Activated T-helper 1 cell treated with anti-CD3 and anti-CD28 coated beads, Interleukin-2, amount 50 U/mL, for 16 hours (primary cell): ENCODE measurements at places on chromosomes 11 and 22.

GRCh38 chr11:67400942-67401494 is 640 bp downstream of the PPP1CA start:
- DNase-seq: no peak

DNA sequence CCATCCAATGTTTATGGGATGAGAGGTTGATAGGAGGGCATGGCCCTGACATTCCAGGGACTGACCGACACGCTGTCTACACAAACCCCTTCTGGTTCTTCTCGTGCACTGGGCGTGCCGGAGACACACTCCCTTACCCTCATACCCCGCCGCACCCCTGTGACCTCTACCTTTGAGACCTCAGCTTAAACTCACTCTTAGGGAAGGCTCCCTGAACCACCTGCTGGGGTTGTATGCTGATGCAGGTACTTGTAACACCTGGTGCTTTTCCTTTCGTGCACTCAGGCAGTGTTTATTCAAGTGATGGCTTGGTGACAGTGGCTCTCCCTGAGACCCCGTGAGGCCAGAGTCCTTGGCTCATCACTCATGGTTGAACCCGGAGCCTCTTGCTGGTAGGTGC is 12.0 kb downstream of the PPARA start:
- DNase-seq: no peak

DNA sequence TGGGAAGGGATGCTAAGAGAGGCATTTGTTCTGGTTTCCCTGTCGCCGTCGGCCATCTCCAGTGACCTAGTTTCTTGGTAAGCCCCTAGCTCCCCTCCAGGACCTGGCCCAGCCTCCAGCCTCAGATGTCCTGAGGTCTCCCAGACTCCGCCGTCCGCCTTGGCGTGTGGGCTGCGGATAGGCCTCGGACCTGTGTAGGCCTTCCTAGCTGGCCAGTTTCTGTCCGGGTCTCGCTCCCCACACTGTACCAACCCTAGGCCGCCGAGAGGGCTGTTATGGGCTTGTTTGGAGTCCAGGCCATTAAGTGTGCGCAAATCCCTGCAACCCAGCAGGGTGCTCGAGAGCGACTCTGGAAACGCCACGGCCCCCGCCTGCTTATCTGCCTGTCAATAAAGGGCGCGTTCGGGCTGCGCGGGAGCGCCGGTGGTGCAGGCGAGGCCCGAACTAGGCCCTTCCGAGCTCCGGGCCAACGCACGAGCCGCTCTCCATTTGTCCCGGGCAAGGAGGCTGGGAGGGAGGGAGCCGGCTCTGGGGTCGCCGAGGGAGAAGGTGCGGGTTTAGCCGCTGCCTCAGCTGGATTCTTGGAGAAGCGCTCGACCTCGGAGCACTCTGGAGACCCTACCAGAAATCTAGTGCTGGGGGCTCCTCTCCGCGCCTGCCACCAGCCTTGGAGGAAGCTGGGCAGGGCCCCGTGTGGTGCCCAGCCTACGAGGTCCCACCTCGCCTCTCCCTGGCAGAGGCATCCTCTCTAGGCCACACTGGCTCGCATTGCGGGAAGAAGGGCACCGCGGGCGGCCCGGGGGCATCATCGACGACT is 8.7 kb upstream of the PAX6 start:
- no peak for DNase-seq

GRCh38 chr11:125305345-125305744 is 140.8 kb downstream of the PKNOX2 start:
- DNase-seq: no peak

GRCh38 chr11:122707901-122708300 is 52.4 kb downstream of the UBASH3B start:
- no peak for DNase-seq

GRCh38 chr11:123745764-123746451 is 4.4 kb upstream of the ZNF202 start:
- DNase-seq: no peak

DNA sequence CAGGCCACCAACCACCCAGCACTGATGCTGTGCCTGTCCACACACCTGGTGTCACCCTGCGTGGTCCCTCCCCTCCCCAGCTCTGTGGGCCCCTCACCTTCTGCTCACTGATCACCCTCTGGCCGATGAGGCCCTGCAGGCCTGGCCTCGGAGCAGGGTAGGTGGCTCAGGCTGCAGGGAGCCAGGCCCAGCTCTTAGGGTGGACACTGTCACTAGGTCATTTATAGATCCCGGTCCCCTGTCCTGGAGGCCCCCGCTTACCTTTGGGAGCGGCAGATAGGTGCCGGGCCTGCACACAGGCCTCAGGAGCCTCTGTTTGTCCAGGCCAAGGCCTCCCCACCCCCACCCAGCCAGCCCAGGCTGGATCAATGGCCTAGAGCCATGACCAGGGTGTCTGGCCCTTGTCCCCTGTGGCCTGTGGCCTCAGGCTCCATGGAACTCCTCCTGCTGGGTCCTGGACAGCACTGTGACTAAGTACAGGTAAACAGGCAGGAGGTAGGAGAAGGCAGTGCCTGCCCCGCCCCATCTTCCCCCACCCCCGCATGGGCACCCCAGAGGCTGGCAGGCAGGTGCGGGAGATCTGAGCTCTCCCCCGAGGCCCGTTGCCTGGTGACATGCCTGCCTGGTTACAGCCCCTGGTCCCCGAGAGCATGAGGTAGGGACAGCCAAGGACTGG is at the start of gene TMPRSS6:
TSS of gene TMPRSS6 (minus strand) at position 472 of the 676 bp plus-strand sequence. CDS start 6,296 bp downstream, outside the sequence.
- DNase-seq: no peak

GRCh38 chr11:19672586-19673206 is 39.9 kb upstream of the NAV2 start:
- no peak for DNase-seq

DNA sequence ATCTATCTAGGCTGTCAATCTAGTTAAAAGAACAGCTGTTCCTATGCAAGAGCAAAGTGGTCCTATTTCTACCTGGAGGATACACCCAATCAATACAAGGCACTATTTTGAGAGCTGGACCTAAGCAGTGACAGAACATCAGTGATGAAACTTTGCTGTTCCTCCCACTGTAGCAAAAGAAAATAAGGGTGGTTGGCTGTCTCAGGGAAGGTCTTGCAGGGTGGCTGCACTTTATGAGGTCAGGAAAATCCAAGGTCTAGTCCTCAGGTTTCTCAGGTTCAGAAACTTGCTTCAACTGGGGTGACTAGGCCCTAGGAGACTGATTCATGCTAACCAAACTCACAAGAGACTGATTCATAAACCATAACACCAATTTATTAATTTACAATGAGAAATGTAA is 11.6 kb downstream of the CPSF7 start:
- DNase-seq: no peak

DNA sequence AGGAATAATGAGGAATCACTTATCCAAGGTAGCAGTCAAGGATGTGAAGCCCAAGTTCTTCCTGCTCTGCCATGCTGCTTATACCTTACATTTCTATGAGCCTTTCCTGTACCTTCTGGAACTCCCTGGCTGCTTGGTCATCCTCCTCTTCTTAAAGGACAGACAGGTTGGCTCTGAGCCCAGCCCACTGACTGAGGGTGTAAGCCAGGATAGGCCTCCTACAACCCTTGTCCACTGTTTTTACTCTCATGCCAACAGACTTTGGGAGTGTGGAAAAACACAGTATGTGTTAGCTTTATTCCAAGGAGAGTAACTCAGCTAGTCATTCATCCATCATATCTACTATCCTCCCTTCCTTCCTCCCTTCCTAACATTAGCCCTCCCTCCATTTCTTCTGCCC is 47.5 kb downstream of the IRAG1 start:
- no peak for DNase-seq

- no peak for DNase-seq
These were observed 50.9 kb upstream of the CDON start for GRCh38 chr11:126113515-126113957.

GRCh38 chr22:34427436-34427835 is 507.2 kb upstream of the LARGE1 start:
- DNase-seq: no peak
